Right ventricle myocardium inferior (tissue), 1 donor: ENCODE measurements at places on chromosomes 7 and 10. TPM values are rescaled to one million over a fixed set of nuclear protein-coding genes. Genes with fewer than 3 reads are reported as not detected.

Gene CYP2C19
- total RNA-seq, result not detected

Gene MMP21
- not detected for total RNA-seq

Gene UTF1
- not detected for total RNA-seq

Gene ADAM22
- total RNA-seq, result 1.2 TPM

Gene ARMS2
- total RNA-seq, result not detected
